ENCODE measurements at places on chromosomes 16 and 17.

DNA sequence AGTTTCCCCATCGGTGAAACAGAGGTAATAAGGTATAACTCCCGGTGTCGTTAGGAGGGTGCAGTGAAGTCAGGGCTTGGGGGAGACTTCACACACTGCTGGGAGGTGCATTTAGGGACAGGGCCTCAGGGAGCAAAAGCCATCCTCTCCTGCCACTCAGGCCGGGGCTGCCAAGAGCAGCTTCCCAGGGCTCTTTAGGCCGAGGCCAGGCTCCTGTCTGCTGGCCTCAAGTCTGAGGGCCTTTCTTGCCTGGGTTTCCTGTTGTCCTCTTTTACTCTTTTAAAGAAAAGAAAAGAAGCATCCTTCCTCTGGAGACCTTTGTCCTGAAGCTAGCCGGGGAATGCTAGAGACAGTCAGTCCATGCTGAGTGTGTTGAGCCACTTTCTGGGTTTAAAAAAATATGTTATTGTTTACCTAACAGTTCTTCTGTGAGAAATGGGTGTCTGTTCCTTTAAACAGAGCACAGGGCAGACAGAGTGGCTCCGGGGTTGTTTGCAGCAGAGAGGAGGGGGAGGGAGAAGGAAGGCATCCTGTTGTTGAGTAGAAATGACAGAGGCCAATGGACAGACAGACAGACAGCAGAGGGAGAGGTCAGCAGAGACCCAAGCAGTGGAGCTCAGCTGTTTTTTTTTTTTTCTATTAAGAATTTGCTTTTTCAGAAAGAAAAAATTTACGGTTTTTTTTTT lies 79.1 kb downstream of the C17orf67 start:
- DNase-seq, result no peak

DNA sequence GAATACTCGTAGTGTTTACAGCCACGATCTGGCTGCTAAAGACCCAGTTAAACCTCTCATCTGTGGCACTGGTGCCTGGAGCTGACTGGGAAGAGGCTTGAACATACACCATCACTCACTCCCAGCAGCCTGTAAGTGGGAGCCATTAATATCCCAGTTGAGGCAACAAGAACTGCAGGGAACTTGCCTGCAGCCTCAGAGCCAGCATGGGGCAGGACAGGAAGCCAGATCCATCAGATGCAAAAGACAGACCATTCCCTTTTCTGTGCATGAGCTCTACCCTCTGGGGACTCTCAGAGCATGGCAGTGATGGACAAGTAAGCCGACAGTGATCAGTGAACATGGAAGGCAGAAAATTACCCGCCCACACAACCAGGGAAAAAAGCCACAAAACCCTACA lies 91.8 kb downstream of the TMEM132E start:
- no peak for DNase-seq

- no peak for DNase-seq
Measured at GRCh38 chr16:56662357-56663354, 4.9 kb downstream of the MT1F start.

DNA sequence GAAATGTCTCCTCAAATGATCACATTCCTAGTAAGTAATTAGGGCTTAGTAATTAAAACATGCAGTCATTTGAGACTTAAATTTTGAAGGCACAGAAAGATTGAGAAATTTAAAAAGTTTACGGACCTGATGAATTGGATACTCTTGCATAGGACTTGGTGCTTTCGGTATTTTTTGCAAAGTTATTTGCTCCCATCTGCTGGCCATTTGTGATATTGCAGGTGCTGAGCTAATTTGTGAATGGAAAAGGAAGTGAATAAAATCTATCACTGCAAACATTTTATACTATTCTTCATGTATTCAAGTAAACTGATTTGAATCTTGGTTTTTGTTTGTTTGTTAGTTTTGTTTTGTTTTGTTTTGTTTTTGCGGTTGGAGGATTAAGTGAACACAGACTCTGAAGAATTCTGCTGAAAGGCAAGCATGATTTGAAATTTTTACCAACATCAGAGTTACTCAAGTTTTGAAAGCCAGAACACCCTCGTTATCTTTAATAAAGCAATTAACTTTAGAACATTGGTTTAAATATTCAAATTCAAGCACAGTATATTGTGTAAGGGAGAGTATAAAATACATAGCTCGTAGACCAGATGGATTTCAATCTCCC lies 689.5 kb upstream of the RBFOX1 start:
- DNase-seq, result no peak

DNA sequence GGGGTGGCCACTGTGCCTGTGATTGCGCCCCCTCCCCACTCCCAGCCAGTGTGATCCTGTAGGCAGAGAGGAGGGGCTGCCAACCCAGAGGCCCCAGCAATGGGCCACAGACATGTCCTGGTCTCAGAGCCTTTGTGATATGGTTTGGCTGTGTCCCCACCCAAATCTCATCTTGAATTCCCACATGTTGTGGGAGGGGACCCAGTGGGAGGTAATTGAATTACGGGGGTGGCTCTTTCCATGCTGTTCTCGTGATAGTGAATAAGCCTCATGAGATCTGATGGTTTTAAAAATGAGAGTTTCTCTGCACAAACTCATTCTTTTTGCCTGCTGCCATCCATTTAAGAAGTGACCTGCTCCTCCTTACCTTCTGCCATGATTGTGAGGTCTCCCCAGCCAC lies 56.8 kb upstream of the ZNF469 start:
- DNase-seq, result no peak

DNA sequence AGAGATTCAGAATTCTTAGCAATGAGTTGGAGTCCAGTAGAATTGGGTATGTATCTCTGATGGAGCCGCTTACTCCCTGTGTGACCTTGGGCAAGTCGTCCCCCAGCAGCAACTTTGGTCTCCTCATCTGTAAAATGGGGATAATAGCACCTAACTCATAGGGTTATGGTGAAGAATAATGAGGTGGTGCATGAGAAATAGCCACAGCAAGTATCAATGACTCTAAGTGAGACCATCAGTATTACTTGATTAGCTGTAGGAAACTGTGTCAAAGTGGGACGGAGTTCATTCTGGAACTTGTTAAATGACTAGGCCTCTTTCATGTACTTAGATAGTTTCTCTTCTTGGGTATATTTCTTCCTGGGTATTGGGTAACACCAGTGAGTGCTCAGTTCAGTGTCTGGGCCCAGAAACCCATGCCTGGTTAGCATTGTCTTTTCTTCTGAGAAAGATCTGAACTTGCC lies 6.4 kb downstream of the PRKCB start:
- DNase-seq, result no peak

GRCh38 chr17:59846394-59847165 lies 46.2 kb downstream of the TUBD1 start:
- DNase-seq, result no peak

- DNase-seq, result no peak
Measured at GRCh38 chr17:2239882-2240430, 63.6 kb downstream of the SMG6 start.

GRCh38 chr17:49887086-49887743 lies 39.3 kb upstream of the TAC4 start:
- DNase-seq, result no peak

- DNase-seq, result no peak
Measured at GRCh38 chr16:57277586-57277985, 6.9 kb downstream of the PLLP start.

- DNase-seq, result no peak
Measured at GRCh38 chr16:72246423-72246822, 74.5 kb upstream of the PMFBP1 start.

- DNase-seq, result no peak
Measured at GRCh38 chr17:44236444-44236991, 17.0 kb upstream of the UBTF start.

GRCh38 chr17:83176623-83177583 lies 97.5 kb downstream of the METRNL start:
- DNase-seq, result no peak

DNA sequence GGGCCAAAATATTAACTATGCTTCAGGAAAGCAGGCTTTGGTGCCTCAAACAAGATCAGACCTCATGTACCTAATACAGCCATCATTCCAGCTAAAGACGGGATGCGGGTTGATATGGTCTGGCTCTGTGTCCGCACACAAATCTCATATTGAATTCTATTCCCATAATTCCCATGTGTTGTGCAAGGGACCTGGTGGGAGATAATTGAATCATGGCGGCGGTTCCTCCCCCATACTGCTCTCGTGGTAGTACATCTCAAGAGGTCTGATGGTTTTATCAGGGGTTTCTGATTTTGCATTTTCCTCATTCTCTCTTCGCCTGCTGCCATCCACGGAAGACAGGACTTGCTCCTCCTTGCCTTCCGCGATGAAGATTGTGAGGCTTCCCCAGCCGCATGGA lies 19.1 kb upstream of the CHST6 start:
- DNase-seq, result no peak

GRCh38 chr16:5422047-5422446 lies 324.5 kb upstream of the EEF2KMT start:
- DNase-seq, result no peak

- DNase-seq, result no peak
Measured at GRCh38 chr17:82394278-82394677, 22.7 kb downstream of the UTS2R start.

DNA sequence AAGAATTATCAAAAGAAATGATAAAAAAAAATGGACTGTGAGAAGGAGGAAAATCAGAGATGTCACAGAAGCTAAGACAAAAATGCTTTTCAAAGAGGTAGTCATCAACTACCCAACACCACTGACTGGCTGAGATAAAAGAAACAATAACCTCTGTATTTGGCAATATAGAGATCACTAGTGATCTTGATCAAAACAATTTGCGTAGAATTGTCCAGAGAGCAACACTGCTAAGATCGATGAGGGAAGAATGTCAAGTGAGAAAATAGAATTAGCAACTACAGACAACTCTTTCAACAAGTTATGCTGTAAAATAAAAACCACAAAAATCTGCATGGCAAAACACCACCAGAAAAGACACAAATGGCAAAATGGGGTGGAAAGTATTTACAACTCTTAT lies 66.0 kb downstream of the BRIP1 start:
- no peak for DNase-seq

DNA sequence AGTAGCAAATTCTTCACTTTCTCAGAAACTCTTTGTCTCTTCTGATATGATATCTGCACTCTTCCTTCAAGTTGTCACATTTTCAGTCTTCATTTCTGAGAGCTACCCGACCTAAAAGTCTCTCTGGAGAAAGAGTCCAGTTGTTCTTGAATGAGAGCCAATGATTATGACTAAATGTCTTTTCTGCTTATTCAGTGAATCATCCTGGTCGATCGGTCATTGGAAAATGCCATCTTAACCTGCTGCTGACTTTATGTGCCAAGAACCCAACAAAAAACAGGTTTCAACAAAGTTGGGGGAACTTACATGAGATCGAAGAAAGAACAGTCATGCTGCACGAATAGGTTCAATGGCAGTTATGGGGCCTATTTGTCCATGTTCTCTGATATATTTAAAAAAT lies 15.9 kb downstream of the SOX9 start:
- no peak for DNase-seq

- DNase-seq, result no peak
Measured at GRCh38 chr17:82167028-82167427, 45.6 kb downstream of the CCDC57 start.

DNA sequence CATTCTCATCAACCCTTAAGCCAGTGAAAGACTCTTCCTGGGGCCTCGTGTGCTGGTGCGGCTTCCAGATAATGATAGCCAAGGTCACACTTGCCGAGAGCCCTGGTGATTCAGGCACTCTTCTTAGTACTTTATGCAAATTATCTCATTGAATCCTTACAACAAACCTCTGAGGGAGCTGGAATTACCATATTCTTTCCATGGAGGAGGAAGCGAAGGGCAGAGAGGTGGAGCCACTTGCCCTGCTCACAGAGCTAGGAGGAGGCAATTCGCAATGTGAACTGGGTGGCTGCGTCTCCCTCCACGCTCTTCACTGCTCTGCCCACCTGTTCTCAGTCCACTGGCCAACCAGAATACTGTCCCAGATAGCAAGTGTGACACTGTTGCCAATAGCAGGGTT lies 409.7 kb downstream of the SNX29 start:
- DNase-seq, result no peak

GRCh38 chr16:85777583-85778310 lies 21.6 kb downstream of the EMC8 start:
- DNase-seq, result no peak

DNA sequence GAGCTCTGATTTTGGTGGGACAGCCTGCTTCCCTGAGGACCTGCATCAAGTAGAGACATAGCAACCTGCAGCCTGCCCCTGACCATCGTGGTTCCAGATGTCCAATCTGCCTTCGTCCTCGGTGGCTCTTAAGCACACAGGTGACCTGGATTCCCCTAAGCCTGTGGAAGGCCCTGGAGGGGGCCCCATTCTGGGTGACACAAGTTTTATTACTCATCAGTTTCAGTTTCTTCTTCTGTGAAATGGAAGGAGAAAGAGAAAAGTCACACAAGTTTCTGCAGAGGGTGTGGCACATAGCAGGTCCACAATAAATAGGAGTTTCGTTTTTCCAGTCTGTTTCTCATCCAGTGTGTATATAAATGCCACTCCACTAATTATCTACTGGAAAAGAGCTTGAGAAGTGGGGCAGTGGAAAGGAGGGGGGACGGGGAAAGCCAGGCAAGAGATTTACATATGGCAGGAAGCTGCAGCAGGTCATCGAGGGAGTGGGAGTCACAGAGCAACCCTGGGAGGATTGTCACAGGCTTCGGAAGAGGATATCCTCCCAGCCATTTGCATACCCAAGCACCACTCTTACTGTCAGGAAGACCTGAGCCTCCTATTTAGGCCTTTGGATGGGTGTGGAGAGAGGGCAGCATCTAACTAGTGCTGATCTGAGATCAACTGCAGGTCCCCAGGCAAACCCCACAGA lies 10.0 kb upstream of the NOS2 start:
- no peak for DNase-seq

DNA sequence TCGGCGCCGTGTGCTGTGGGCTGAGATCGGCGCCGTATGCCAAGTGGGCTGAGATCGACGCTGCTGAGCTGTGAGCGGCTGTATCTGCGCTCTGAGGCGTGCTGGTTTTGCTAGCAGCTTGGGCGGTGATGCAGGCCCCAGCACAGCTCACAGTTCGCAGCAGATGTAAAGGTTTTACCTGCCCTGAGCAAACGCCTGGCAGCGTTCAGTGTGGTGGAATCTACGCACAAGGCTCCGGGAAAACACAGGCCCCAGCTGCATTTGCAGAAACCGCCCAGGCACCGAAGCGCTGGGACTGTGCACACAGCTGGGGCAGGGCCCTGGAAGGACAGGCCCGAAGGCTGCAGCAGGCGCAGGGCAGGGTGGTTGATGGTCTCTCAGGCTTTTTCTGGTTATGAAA lies 8.0 kb upstream of the ZNF469 start:
- no peak for DNase-seq
